ENCODE measurements at places on chromosomes 4 and X.

- no peak for DNase-seq
Measured at GRCh38 chr4:1092026-1092982, 21.1 kb downstream of the RNF212 start.

DNA sequence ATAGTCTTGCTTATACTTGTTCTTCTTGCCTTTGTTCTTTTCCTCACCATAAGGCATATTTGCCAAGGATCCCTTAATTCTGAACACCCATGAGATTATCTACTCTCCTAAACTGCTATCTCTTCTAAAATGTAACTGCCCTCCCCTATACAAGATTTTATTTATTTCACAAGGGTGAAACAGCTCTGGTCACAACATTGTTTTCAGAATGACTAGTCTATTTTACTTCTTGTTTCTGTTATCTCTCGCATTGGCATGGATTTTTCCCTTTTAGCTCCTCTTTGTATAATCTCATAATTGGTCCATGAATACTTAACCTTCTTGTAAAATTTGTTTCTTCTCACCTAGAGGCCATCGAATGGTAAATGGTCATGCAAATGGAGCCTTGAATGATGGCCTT lies 17.2 kb upstream of the COL25A1 start:
- DNase-seq = no peak

DNA sequence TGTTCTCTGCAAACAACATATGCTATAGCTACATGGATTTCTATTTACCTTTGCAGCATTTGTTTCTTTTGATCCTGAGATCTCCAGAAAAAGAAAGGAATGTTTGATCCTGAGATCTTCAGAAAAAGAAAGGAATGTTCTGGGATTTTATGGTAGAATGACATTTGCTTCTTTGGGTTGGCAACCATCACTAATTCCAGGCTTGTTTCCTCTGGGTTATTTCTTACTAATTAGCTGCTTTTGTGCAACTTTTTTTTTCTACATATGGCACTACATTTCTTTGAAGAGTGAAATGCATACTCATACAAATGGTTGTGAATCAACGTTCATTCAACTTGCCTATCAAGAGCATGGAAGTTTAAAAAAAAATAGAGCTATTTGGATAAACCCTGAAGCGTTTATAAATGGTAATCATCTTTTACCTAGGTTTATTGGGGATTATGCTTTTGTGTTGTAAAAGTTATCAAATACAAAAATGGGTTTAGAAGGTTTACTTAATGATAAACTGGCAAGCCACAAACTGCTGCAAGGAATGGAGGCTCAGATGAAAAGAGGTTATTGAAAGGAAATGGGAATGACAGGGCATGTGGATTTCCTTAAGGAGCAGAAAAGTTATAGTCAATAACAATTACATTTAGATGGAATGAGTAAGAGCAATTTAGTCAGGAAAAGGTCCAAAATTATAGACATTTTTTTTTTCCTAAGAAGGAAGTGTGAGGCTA lies 95.6 kb upstream of the PCDH18 start:
- DNase-seq = no peak

DNA sequence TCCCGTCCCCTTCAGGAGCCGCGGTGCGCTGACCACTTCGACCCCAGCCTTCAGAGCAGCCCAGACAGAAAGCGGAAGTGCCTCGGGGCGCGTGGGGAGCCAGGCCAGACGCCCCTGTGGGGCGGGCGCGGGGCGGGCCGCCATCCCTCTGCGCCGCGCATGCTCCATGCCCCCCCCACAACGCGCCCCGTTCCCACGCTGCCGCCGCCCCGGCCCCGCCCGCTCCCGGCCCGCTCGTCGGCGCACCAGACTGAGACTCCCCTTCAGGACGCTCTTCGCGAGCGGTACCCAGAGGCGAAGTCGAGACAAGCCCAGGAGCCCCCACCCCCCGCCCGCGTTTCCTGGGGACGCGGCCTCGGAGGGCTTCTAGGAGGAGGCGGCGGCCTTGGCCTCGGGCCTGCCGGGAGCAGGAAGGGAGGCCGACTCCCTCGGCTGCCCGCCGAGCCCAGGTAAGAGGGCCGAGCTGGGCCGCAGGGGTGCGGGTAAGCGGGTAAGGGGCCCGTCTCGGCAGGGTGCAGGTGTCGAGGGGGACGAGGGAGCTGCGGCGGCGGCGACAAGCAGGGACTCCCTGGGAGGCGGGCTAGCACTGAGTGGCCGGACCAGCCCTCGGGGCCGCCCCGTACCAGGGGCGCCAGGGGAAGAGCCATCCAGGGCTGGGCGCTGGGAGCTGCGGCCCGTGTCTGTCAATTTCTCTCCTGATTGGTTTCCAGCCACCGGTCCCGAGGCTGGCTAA lies at the start of gene ZFP92:
Gene ZFP92, plus strand, starts transcription at position 218 of the 733 bp plus-strand sequence. CDS start 6,851 bp downstream, outside the sequence.
- peak; percentile 56 for DNase-seq

GRCh38 chr4:38581426-38582106 lies 82.4 kb upstream of the KLF3 start:
- DNase-seq = no peak

GRCh38 chr4:6307891-6308290 lies 38.2 kb downstream of the WFS1 start:
- DNase-seq = no peak

DNA sequence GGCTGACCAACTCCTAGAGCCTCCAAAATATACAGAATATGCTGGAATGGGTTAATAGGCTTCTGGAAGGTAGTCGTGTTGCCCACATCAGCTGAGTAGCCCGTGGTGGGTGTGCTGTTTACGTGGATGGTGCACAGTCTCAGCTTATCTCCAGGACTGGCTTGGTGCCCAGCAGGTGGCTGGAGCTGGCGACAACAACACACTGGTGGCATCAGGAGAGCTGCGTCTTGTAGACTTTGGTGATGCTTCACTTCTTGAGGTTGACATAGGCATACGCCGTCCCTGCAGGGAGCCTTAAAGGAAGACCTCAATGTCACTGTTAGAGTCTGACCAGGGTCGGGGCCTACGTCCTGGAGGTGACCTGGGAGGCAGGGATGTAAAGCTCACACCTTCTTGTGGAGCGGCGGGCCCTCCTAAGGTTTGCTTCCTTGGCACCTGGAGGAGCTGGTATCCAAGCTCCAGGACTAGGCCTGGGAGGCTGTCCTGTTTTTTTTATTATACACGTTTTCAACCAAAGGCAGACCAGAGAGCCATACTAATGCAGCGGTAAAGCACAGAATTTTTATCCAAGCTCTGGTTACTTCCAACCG lies 26.5 kb upstream of the RBMX start:
- no peak for DNase-seq

DNA sequence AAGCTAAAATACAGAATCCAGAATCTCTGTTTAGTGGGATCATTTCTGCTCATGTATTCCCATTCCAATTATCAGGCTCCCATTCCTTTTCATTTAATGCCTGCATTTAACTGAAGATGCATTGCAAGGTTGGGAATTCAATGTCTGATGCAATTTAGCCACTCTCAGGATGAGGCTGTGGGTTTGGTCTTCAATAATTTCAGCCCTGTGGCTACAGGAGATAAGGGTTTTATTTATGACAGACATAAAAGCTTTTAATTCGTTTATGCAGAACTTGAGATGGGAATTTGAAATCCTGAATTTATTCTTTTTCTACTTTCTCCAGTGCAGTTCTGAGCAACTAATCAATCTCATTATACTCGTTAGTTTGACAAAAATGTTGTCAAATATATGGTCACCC lies 1225.9 kb downstream of the PCDH18 start:
- no peak for DNase-seq

DNA sequence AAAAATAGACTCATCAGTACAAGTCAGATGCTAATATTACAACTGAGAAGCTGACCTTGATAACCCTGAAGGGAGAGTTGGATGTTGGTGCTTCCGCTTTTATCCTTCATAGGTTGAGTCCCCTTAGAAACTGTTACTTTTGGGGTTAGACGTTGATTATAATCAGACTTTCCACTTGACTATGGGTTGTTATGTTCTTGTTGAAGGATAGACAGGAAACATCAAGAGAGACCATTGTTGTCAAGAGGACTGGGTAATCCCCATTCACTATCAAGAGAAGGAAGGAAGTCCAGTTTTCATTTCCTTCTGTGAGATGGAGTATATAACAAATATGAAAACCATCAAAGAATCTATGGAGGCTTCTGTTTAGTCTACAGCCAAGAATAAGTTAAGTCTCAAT lies 229.9 kb upstream of the AFF2 start:
- DNase-seq = peak; percentile 33

DNA sequence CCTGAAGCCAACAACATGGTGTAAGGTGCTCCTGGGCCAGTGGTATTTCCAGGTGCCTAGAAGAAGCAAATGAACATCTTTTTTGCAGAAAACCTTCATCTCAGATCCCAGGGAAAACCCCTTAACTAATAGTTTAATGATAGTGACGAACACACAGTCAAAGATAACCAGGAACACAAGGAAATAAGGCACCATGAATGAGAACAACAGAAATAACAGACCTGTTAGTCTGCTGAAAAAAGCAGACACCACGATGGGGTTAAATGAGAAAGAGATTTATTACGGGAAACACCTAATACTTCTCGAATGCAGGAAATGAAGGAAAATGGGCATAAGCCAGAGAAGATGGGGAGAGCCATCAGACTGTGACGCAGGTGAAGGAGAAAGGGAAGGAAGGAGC lies 30.6 kb upstream of the WWC2 start:
- no peak for DNase-seq

DNA sequence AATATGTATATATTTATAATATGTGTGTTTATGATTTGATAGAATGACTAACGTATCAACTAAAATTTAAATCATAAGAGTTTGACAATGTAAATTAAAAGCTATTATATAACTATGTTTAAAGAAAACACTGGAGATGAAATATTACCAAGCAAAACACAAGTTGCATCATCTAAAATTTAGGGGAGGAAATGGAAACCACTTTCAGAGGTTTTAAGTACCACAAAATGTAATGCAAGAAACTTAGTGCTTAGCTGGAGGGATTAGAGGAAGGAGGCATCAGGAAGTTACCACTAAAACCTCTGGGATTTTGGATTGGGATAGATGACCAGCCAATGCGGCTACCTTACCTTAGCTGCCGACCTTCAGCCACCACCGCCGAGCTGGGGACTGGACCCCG lies 1192.1 kb upstream of the PRKX start:
- DNase-seq = peak; percentile 14

- no peak for DNase-seq
Measured at GRCh38 chr4:133929531-133930239, 271.9 kb downstream of the PABPC4L start.

Data from common myeloid progenitor, CD34-positive (primary cell).